ENCODE measurements at places on chromosomes 1 and 21.

DNA sequence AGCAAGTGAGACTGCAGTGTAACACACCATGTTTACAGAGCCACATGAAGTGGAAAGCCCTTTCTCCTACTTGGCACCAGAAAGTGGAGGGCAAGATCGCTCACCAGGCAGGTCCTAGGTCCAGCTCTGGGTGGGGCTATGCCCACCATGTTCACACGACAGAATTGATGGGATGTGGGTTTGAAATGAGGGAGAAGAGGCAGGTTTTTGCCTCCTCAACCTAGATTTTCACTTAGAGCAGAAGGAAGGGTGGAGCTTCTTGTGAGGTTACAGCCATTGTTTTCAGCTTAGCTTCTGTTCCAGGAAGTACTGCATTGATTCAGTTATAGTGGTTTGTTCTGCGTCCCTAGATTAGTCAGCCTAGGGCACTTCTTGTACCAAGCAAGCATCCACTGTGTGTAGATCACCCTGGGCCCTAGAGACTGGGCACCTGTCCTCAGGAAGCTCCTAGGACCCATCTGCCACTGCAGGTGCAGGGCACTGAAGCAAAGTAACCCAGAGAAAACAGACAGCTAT lies 2.3 kb downstream of the CD53 start:
- DNase-seq, result no peak

DNA sequence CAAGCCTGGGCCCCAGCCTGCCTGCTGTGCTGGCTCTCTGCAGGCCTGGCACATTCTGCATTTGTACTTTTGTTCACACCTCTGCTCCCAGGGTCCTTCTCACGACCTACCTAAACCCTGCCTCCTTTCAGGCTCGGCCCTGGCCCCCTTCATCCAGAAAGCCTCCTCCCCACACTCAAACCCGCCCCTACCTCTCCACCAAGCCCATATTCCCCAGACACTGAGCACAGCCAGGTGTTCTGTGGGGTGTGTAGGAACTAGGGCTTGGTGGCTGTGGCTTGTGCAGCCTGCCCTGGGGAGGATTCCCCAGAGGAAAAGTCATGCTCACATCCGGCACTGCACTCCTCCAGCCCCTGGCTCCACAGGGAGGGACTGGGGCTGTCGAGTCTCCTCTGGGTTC lies 8.2 kb upstream of the MIXL1 start:
- peak; percentile 79 for DNase-seq

GRCh38 chr1:181141431-181141910 lies 53.0 kb downstream of the IER5 start:
- DNase-seq, result no peak

GRCh38 chr1:54207287-54207686 lies 7.3 kb downstream of the MRPL37 start:
- no peak for DNase-seq

DNA sequence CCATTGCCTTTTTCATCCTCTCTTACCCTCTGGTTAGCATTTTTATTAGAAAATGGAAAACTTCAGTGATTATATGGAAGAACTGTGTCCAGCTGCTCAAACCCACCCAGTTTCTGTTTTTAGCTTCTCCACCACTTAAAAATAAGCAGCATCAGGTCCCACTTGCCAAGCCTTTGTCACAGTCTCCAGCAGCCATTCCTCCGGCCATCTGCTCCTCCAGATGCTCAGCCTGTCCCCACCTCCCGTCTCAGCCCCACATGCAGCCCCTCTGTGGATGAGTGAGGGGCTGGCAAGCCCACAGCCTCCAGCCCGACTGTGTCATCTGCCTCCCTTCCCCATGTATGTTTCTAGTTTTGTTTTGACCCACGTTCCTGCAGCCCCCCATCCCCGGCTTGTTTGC lies 289.7 kb downstream of the HHAT start:
- no peak for DNase-seq

GRCh38 chr1:217881607-217882332 lies 250.6 kb downstream of the SPATA17 start:
- DNase-seq, result no peak

DNA sequence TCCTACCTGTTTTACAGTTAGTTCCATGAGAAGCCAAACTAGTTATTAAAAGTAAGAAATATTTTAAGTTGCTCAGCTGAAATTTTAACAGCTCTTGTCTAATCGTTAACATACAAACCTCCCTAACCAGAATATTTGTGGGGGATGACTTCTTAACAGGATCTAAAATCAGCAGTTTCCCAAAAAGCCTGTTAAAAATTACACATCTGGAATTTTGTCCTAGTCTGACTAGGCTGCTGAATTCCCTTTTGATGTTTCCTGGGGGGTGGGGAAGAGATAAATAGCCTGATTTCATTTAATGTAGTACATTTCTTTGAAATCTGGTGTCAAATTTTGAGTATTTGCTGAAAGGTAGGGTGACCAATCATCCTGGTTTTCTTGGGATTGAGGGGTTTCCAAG lies 78.8 kb upstream of the ARHGAP29 start:
- no peak for DNase-seq

DNA sequence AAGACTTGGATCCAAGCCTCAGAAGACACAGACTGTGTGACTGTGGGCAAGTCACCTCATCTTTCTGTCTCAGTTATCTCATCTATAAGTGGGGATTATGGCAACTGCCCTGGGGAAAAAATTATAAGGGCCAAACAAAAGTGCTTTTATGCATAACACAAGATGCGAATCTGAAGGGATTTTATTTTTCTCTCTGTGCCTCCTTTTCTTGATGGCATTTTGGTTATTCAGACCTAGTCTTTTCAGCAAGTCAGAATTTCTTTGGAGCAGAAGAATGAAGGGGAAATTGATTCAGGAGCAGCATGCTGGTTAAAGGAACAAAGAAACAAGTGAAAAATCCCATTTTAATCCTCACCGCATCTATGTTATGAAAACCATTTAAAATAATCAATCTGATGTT lies 86.9 kb downstream of the PBX1 start:
- DNase-seq, result no peak

- DNase-seq, result no peak
These were observed 25.6 kb downstream of the LRRC41 start for GRCh38 chr1:46277658-46278373.

DNA sequence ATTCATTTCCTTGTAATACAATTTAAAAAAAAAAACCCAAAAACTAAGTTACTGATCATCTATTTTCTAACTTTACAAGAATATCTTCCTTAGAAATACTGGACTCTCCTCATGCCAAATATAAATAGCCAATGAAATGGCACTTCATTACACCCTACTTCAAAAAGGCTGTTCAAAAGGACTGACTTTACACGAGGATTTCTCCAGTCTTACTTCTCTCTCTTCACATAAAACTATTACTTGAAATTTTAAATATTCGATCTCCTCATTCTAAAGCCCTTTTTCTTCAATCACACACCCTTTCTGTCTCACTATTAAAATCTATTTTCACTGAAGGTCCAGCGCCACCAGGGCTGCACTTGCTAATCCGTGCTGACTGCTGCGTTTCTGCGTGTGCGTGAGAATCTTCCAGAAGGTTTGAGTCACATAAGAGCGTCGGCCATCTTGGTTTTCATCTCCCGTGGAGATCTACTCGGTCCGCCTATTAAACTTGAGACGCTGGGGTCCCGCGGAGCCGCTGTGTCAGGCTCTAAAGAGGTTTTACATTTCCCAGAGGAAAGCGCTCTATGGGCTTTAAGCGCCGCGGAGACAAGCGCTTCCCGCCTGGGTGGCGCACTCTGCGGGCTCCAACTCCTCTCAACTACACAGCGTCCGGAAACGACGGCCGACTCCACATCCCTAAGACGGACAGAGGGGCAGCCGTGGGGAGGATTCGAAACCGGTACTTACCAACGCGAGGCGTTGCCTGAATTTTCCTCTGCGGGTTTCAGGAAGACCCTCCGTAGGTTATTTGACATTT lies 631 bp downstream of the LRIF1 start:
- DNase-seq, result peak; percentile 85

GRCh38 chr1:59333626-59334277 lies 36.9 kb downstream of the FGGY start:
- DNase-seq, result no peak

DNA sequence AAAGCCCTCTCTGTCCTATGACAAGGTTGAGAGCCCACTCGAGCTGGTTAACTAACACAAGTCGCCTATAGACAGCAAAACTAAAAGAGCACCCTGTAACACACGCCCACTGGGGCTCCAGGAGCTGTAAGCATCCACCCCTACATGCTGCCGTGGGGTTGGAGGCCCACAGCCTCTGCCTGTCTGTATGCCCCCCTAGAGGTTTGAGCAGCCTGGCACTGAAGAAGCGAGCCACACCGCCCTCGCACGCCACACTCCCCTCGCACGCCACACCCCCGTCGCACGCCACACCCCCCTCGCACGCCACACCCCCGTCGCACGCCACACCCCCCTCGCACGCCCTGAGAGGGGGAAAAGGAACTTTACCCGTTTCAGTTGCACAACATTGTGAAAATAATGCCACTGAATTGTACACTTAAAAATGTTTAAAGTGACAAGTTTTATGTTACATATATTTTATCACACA lies 13.2 kb upstream of the HMGCL start:
- DNase-seq, result peak; percentile 83

DNA sequence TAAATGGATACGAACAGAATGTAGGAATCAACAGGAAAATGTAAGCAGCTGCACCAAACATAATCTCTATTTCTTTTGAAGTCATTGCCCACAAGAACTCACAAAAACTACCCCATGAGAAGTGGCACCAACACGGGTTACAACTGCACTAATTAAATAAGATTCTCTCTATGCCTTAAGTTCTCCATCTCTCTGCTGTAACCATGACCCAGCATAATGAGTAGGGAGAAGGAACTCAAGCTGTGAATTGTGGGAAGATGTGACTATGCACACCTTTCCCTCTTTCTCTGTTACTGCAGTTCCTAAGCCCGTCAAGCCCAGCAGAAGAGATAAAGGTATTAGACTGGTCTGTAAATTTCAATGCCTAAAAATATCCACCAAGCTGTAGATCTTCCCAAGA lies 614.0 kb downstream of the USP25 start:
- DNase-seq, result no peak

DNA sequence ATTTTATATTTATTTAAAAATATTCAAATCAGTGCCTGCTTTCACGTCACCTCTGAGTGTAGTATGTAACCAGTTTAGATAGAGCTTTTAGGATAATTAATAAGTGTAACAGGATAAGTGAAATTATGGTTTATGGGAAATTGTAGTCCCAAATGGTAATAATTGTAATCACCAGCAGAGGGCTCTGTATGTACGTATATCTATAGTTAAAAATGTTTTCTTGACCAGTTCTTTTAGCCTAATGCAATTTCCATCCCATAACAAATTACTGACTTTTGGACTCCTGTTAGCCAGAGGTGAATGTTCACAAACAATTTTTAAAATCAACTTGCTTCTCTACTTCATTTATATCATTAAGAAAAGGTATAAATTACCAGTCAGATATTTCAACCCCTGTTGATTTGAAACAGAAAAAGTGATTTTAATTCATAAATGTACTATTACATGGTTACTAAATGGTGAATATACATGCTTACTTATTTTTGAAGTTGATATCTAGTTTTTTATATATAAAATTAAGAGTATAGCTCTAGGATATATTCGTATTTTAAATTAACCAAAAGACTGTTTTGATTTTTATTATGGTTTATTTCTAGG lies 25.3 kb downstream of the SLC30A7 start:
- no peak for DNase-seq

DNA sequence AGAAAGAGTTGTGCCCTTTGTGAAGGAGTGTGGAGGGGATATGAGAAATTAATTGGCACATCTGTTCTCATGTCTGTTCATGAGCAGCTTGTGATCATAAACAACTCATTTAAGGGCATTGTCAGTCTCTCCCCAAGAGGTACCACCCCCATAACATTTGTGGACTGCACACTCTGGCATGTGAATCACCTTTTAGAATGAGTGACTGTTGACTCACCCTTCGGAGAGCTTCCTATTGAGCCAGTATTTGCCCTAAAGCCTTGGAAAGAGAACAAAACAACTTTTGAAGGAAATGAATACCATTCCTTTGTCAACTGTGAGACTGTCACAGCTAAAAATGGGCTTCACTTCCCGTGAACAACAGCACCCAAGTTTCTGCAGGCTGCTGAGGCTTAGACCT lies 27.5 kb upstream of the MYSM1 start:
- no peak for DNase-seq

- no peak for DNase-seq
These were observed 17.1 kb upstream of the UBXN10 start for GRCh38 chr1:20168564-20169491.

DNA sequence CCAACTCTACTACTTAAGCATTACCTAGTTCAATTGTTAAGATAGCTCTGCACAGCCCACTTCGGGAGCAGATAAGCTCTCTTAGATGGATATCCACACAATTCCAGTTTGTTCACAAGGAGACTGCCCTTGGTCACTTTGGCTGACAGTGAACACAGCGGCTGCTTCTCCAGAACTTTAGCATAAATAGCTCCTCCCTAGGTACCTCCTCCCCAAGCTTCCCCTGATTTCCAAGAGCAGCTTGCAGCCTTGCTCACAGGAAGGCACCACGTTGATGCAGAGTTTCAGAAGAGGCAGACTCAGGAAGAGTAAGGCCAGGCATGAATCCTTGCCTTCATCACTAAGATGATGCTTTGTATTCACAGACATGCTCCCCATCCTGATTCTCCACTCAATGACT lies 24.7 kb downstream of the TFF3 start:
- DNase-seq, result no peak

DNA sequence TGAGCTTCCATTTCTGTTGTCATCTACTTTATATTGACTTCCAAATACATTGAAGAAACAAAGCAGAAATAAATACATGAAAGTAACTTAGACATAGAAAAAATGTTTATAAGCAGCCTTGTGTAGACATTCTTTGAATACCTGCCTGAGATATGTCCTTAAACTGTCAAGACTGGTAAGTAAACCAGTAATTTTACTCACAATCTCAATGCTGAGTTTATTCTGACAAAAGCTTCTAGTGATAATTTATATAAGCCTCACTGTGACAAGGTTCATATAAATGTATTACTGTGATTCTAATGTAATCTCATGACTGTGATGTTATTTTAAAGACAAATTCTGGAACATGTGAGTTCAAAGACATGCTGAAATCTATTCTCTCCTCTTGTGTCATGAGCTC lies 516.7 kb upstream of the B3GALT2 start:
- no peak for DNase-seq

GRCh38 chr1:202625416-202626360 lies 84.6 kb downstream of the SYT2 start:
- peak; percentile 91 for DNase-seq

- DNase-seq, result no peak
These were observed 44.9 kb downstream of the SEC16B start for GRCh38 chr1:177925006-177925405.

GRCh38 chr1:201098992-201099677 lies 13.1 kb downstream of the CACNA1S start:
- no peak for DNase-seq

Data from endodermal cell (in vitro differentiated cells).